ENCODE measurements at places on chromosomes 2 and 18.

DNA sequence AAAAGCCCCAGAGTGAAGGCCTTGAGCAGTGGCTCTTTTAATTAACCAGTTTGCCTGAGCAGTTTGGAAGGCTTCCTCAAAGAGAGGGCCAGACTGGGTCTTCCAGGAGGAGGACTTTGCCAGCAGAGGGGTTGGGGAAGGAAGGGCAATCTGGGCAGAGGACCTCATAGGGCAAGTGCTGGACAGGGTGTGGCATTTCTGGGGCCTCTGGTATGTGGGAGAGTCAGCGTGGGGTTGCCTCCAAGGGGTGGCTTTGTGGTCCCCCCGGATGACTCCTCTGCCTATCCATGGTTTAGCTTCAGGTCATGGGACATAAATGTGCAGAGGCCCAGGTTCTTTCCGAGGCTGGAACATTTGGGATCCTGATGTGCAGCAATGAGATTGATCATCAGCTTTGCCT, 12.6 kb downstream of the GLI2 start:
- no peak for DNase-seq

- DNase-seq: no peak
Observed at GRCh38 chr2:240981871-240982800, 16.3 kb upstream of the SNED1 start.

DNA sequence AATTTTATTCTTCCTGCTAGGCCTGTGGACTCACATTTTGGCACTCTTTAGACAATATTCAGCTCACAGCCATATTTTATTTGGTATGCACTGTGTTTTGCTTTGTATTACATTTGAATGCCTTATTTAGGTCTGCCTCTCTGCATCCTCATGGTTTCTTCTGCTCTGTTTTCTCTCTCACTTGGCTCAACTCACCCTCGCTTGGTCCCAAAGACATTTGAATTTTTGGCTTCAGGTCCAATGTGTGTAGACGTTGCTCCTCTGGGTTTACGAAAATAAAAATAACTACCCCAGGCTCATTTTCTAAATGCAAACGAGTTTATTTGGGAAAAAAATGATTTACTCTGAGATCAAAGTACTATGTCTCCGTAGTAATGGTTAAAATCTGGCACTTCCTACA, 91.1 kb upstream of the REG3A start:
- DNase-seq: no peak

- no peak for DNase-seq
Observed at GRCh38 chr2:97732436-97733340, 19.3 kb downstream of the ZAP70 start.

DNA sequence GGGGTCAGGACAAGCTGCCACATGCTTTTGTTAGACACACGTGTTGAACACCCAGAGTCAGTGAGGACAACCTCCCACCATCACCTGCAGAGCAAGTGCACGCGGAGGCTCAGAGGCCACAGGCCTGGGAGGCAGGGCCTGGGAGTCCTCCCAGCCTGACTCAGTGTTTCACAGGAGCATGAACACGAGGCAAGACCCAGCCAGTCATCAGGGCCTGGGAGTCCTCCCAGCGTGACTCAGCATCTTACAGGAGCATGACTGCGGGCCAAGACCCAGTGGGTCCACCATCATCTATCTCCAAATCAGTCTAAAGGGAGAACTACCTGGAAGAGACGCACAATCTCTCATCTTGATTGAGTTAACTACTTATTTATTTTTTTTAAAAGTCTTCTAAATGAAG, 112.6 kb upstream of the PXDN start:
- DNase-seq: no peak

- no peak for DNase-seq
Observed at GRCh38 chr2:40367652-40368051, 84.2 kb downstream of the SLC8A1 start.

DNA sequence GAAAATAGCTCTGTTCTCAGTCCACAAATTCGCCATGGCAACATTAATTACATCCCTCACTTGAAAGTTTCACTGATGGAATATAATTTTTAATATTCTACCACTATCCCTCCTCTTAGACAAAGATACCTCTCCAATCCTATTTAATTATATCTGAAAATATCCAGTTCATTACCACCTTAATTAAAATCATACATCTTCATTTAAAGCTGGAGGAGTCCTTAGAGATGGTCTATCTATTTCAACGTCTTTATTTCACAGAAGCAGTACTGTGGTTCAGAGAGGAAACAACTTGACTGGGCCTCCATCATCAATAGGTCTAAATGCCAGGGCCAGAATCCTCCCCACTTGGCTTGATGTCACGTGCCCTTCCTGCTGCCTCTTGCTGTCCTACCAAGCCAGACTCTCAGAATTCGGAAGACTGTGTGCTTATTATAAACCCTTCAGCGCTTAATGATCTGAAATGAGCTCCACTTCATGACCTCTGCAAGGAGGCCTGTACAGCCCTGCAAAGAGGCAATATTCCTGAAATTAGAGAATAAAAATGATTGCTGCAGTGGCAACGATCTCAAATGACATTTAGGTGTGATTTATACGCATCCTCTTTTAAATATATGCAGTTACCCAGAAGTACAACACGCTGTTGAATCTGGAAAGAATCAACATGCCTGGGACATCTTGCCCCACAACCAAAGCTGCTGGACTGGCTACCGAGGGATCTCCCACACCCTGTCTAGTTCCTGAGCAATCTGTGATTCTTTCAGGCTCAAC, 146.3 kb downstream of the TMEM163 start:
- DNase-seq: no peak

GRCh38 chr2:11687736-11688135, 17.7 kb upstream of the NTSR2 start:
- no peak for DNase-seq

- DNase-seq: no peak
Observed at GRCh38 chr2:156189143-156189542, 143.4 kb downstream of the NR4A2 start.

GRCh38 chr2:136798766-136799165, 33.4 kb downstream of the THSD7B start:
- DNase-seq: no peak

- DNase-seq: no peak
Observed at GRCh38 chr2:69046221-69046662, 33.3 kb downstream of the ANTXR1 start.

- DNase-seq: no peak
Observed at GRCh38 chr18:8298186-8298585, 311.1 kb upstream of the RAB12 start.

DNA sequence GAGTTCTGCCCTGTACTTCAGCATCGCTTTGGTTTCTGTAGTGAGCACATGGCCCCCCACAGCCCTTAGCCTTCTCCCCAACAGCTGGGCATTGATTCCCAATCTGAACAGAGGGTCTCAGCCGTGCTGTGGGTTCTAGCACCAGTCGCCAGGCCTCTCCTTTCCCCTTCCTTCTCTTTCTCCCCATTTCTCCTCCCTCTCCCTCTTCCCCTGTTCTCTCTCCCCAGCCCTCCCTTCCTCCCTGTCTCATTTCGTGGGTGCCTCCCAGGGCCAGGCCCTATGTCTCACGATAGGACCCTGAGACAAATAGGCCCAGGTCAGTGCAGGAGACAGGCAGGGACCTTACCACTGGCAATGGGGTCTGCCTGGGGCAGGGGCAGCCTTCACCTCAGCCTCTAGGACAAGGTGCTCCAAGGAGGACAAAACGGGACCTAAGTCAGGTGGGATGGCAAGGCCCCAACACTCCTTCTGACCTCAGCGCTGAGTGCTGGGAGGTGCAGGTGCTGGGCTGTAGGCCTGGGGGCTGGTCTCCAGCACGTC, 143.4 kb upstream of the GPC1 start:
- no peak for DNase-seq

GRCh38 chr18:51603111-51603510, 405.6 kb upstream of the MEX3C start:
- no peak for DNase-seq

DNA sequence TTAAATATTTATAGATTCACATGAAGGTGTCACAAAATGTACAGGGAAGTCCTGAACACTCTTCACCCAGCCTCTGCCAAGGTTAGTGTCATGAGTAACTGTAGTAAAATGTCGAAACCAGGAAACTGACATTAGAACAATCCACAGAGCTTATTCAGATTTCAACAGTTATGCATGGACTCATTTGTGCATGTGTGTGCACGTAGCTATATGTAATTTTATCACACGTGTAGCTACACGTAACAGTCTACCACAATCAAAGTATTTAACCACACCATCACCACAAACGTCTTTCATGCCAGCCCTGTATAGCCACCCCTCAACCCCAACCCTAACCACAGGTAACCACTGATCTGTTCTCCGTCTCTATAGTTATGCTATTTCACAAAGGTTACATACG, 211.7 kb upstream of the REV1 start:
- DNase-seq: no peak

- no peak for DNase-seq
Observed at GRCh38 chr2:124201713-124202112, 176.6 kb downstream of the CNTNAP5 start.

DNA sequence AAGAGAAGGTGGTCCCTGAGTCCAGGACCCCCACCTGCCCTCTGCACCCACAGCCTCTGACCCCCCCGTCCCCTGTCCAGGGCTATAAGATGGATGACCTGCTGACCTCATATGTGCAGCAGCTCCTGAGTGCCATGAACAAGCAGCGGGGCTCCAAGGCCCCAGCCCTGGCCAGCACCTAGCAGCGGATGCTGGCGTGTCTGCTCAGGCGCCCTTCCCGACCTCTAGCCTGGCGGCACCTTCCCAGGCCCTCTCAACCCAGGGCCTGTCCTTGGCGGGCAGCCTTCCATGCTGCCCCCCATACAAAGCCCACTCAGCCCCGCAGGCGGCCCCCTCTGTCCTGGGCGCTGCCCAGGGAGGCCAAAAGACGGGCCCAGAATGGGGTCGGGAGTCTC, 8.7 kb upstream of the GPR17 start:
- no peak for DNase-seq

DNA sequence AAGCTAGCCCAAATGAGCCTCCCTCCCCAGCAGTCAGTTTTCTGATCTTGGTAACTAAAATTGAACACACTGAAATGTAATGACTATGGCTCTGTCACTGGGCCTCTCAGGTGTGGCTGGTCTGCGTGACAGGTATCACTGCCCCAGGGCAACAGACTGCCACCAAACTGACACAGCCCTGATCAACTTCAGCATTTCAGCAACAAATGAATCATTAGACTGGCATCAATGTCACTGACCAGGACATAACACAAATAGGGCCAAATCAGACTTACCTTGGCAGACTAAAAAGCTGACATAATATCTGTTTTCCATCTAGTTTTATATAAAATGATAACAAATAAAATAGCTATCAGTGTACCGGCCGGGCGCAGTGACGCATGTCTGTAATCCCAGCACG, 290.8 kb upstream of the CHAC2 start:
- no peak for DNase-seq

GRCh38 chr2:76406134-76406855, 695.6 kb upstream of the GCFC2 start:
- no peak for DNase-seq

DNA sequence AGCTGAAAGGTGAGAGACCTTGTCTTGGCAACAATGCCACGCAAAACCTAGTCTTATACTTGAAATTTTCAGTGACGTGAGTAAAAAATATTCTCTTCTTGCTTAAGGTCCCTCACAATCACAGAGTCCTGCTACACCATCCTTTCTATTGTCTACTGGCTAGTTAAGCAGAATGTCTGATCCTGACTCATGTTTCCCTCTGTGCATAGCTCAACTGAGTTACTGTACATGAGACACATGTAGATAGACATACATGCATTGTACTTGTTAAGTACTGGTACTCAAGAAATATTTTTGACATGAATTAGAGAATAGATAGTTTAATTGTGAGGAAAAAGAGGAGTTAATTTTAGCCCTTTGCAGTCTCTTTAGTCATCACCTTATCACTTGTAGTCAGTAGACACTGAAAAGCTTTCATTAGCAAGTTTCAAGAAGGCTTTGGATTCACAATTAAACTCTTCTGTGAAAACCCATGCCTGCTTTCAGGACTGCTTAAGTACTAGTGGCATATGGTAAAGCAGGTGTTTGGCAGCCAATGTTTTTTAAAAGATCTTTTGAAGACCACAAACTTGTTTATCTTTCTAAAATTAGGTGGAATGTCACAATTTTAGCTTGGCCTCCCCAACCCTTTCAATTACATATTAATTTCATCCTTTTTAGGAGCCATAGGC, 158.7 kb upstream of the CCDC150 start:
- DNase-seq: no peak

Data from activated naive CD4-positive, alpha-beta T cell treated with anti-CD3 and anti-CD28 coated beads for 36 hours (primary cell).